ENCODE measurements at places on chromosomes 12 and 14.

GRCh38 chr14:96027431-96028355 lies 11.5 kb upstream of the C14orf132 start:
- no peak for DNase-seq

GRCh38 chr12:109336593-109336992 lies 11.1 kb upstream of the MYO1H start:
- DNase-seq: no peak

DNA sequence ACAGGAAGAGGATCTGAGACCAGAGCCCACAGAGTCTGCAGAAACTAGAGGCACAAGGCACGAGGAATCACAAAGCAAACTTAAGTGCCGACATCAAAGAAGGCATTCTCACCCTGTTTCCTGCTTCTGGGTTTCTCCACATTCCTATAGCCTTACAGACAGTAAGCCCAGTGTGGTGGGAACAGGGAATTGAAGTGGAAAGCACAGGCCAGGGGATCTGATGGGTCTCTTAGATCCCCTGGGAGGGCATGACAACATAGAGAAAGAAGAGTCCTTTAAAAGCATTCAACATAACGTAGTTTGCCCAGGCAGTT lies 75.6 kb upstream of the FRMD6 start:
- DNase-seq: no peak

GRCh38 chr12:109264095-109264942 lies 44.8 kb downstream of the FOXN4 start:
- DNase-seq: peak; percentile 30

DNA sequence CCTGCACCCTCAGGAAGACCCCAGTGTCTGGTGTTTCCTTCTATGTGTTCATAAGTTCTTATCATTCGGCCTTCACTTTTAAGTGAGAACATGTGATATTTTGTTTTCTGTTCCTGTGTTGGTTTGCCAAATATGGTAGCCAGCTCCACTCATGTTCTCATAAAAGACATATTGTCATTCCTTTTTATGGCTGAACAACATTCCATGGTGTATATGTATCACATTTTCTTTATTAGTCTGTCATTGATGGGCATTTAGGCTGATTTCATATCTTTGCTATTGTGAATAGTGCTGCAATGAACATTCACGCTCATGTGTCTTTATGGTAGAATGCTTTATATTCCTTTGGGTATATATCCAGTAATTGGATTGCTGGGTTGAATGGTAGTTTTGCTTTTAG lies 645.1 kb downstream of the SLC16A7 start:
- no peak for DNase-seq

DNA sequence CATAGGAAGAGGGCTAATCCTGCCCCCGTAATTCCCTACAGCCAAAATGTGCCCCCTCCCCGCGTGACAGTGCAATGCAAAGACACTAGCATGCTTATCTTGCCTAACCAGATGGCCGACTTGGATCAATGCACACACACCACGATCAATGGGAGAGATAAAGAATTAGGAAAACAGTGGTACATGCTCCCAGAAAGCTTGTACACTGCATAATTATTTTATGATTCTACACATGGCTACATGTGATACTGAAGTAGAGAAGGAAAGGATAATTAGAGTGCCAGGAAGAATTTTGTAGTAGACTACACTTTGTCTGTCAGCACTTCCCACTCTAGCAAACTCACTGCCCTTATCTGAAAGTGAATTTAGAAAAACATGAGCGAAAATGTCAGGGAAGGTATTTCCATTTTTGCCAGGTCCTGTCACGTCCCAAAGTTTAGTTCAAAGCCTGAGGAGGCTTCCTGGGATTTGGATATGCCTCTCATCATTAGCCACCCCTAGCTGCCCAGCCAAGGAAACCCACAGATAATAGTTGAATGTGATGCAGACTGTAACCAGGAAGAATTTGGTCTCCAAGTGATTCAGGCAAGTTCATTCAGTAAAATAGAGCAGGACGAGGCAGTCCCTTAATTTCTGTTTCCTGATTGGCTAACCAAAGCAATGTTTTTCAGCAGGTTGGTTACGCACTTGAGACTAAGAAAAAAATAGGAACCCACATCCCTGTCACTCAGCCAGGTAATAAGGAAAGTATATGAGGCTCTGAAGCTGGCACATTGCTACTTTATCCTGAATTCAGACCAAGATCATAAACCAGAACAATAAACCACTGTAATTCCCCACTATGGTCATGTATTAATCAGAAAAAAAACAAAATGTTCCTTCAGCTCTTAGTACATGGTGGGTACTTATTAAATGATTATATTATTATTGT lies 199.6 kb upstream of the OTX2 start:
- DNase-seq: peak; percentile 3

DNA sequence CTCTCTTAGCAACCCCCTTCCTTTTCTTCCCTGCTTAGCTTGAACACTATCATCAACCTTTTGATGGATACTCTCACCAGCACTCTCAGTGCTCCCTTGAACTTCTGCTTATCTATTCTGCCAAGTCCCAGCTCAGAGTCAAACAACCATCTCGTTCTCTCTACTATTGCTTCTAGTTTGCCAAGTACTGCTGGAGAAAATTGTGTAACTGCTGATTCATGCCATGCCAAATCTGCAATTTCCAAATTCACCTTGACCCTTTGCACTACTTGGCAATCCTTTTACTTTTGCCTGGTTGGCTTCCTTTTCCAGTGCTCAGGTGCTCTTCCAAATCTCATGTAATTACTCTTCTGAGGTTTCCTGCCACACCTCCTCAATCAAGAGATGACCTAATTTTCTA lies 2.8 kb upstream of the CCDC196 start:
- DNase-seq: peak; percentile 28

DNA sequence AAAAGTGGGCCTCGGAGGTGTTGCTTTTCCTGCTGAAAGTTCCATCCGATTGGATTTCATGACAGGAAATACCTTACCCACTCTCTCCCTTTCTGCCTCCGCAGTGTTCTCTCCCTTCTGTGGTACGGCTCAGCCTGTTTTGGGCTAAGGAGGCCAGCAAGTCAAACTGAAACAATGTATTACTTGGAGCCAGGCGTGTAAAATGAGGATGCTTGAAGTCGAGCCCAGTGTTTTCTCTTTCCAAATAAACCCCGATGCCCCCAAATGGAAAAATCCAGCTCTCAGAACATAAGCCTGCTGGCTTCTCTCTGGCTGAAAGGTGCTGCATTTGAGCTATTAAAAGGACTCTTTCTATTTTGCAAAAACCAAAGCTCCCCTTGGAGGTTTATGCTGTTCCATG lies 124.7 kb downstream of the ZNF664 start:
- no peak for DNase-seq

GRCh38 chr12:115972241-115972640 lies 305.3 kb downstream of the MED13L start:
- no peak for DNase-seq

DNA sequence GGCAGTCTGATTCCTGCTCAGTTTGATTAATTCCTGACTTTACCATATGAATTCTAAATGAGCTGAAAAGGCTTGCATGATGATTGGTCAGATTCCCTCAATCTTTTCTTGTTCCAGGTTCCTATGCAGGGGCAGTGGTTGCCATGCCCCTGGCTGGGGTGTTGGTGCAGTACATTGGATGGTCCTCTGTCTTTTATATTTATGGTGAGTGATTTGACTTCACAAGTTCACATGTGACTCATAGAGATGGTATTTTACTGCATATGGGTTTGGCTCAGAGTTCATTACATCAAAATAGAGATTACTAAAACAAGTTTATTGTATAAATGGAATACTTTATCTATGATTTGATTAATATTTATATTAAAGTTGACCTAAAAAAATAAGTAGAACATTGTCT lies 44.8 kb downstream of the SLC17A8 start:
- DNase-seq: peak; percentile 56

DNA sequence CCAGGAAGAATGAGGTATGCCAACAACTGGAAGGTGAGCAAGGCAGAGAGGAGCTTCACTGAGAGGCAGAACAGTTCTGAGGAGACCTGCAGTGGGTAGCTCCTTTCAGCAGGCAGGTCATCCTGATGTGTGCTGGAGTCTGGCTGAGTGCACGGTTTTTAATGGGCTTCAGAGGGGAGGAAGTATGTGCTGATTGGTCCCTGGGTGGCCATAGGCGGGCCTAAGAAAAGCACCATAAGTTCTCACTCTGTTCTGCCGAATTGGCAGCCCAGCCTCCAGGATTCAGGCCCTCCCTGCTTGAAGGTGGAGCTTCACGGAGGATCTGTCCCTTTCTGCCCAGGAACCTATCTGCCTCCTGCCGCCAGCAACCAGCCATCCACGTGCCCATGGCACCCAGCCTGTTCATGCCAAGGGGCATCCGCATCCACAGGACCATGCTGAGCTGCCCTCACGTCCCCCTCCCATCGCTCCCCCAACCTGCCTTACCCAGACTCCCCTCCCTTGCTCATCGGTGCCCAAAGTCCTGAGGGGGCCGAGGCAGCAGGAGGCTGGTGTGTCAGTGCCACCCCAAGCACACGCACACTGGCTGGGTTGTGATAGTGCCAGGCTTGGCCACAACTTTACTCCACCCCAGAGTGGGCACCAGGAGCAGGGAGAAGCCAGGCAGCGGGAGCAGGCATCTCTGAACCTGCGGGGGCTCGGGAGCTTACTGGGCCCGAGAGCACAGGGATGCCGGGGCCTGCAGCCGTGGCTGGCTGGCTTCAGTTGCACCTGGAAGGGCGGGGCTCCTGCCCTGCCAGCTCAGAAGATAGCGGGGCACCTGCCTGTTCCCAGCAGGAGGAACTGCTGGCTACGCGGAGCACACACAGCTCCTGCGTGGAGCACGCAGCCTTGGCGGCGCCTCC lies 608.4 kb upstream of the FOXG1 start:
- DNase-seq: no peak

DNA sequence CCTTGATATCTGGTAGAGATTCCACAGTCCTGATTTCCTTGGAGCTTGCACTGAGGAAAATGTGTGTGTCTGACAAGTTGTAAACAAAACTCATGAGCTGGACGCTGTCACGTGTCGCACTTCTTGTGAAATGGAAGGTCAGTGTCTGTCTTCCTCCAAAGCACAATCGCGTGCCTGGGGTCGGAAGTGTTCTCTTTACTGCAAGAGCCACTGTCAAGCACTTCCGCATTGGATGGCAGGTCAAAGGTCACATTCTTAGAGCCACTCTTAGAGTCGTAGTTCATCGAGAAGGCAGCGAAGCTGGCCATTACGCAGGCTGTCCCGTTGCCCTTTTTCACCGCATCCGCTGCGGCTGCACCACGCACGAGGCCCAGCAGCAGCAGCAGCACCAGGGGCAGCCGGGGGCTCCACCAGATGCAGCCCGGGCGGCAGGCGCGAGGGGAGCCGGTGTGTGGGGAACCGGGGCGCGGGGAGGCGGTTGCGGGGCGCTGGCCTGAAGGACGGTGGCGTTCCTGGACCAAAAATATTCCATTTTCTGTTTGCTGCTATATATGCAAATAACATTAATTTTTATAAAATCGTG lies 45.0 kb downstream of the LRTM2 start:
- DNase-seq: no peak

Data from mammary epithelial cell (primary cell).